ENCODE measurements at places on chromosomes 2 and 18. TPM values are rescaled to one million over a fixed set of nuclear protein-coding genes. Genes with fewer than 3 reads are reported as not detected.

Gene ARHGEF4
- total RNA-seq: 4.9 TPM

Gene CPS1
- total RNA-seq: 10.5 TPM

Gene CD8B2
- not detected for total RNA-seq

Gene HOXD12
- total RNA-seq: not detected
